ENCODE measurements at places on chromosomes 7 and 10.

DNA sequence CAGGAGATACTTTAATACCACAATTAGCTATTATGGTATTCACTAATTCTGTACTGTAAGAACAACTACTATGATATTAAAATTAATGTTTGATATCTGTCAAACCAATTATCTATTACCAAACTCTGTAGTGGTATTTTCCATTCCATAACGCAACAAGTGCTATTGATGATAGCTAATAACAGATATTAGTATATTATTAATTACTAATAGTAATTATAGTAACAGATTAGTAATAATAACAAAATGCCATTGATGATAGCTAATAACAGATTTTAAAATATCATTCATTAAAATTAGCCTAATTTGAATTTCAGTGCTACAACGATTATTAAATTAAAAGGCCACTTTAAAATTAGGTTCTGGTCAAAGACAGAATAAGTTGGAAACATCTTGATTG lies 93.5 kb downstream of the BTRC start:
- no peak for DNase-seq

DNA sequence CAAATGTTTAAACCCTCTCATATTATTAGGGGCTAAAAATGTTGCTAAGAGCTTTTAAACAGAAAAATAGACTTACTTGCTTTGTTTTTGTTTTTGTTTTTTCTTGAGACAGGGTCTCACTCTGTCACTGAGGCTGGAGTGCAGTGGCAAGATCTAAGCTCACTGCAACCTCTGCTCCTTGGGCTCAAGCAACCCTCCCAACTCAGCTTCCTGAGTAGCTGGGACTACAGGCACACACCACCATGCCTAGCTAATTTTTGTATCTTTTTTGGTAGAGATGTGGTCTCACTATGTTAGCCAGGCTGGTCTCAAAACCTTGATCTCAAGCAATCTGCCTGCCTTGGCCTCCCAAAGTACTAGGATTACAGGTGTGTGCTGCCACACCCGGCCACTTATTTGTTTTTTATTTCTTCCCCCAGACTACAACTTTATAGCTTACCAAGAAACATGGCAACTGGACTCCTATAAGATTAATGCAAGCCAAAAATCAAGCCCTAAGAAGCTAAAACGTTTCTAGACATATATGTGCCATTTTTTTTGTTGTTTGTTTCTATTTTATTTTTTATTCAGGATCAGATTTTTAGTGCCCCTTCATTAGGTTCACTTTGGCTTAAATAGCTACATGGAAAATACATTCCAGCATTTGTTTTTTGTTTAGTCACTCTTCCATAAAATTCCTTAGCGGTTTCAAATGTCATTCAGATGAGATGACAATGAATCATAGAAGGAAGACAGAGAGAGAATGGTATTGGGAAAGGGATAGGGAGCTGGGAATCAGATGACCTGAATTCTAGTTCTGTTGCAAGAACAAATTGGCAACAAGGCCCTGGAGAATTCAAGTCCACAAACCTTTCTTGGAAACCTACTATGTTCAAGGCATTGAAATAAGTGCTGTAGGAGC lies 163.4 kb upstream of the MKLN1 start:
- DNase-seq: peak; percentile 74

DNA sequence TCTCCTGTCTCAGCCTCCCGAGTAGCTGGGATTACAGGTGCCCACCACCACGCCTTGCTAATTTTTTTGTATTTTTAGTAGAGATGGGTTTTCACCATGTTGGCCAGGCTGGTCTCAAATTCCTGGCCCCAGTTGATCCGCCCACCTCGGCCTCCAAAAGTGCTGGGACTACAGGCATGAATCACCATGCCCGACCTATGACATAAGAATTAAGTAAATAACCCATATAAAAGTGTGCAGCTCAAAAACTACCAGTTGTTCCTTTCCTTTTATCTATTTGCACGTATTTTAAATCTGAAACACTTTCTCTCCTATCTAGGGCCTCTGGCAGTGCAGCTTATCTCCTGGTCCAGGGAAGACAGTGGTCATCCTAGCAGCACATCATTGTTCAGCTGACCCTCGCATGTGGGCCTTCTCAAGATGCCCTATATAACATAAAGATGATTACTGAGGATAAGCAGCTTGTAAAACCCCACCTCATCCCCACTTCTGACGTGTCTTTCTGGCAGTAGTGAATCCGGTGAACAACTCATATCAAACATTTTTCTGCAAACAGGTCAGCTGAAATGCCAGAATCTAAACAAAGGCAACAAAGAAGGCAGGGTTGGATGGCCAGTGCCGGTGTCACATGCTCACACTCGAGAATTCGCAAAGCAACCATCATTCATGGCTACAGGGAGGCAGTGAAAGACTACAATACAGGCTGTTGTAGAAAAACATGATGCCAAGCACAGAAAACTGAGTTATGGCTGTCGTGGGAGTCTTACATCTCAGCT lies 36.0 kb upstream of the KCNIP2 start:
- peak; percentile 37 for DNase-seq

- no peak for DNase-seq
Measured at GRCh38 chr7:22728401-22729029, 1.5 kb downstream of the IL6 start.

GRCh38 chr10:115657161-115657860 lies 564.1 kb downstream of the ATRNL1 start:
- no peak for DNase-seq

DNA sequence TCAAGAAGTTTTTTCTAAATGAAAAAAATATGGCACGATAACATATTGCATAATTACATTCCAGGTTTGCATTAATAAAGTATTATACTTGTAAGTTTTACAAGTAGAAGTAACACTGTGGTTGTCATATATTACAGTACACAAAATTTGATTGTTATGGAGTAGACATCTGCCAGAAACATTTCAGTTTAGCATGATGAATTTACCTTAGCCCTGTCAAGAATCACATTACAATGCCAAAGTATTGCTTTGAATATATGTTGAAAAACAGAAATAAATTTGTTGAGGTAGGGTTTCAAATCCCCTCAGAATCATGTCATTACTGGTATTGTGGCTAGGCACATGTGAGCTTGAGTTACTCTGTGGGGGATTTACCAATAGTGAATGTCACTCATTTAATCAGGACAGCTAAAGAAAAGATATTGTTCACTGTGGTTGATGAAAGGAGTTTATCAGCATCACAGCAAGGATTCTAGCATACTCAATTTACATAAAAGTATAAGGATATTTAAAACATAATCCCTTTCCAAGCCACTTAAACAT lies 112.1 kb downstream of the MDFIC start:
- no peak for DNase-seq

- no peak for DNase-seq
Measured at GRCh38 chr7:155375337-155376277, 77.9 kb downstream of the INSIG1 start.

DNA sequence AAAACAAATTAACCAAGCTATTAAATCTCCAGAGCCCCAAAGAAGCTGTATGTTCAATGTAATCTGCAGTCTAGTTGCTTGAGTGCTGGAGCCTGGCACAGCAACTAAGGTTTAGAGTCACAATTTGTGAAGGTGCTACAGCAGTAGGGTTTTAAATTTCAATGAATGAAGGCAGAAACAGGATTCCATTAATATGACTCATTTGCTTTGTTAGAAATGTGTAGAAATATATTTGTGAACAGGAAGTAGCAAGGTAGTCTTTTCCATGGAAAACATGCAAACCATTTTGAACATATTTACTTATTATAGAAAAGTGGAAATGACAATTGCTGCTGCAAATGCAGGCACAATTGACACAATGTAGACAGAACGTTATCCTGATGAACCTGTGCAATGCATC lies 149.0 kb upstream of the STEAP4 start:
- DNase-seq: no peak

DNA sequence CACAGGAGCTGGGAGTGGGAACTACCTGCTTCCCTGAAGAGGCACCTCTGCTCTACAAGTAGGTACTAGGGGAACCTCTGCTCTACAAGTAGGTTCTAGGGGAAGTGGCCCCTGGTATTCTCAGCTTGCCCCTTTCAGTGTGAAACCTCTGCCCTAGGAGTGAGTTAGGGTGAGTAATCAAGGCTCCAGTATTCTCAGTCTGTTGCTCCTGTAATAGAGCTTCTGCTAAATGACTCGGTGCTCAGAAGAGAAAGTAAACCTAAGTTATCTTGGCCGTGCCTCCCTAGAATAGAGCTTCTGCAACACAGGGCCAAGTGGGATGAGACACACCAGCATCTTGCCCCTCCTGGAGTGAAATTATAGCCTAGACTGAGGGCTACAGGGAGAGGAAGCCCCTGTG lies 13.4 kb upstream of the RASSF4 start:
- no peak for DNase-seq

- no peak for DNase-seq
Measured at GRCh38 chr7:54615537-54615936, 73.4 kb downstream of the VSTM2A start.

GRCh38 chr7:5218564-5219360 lies 28.7 kb downstream of the WIPI2 start:
- no peak for DNase-seq

DNA sequence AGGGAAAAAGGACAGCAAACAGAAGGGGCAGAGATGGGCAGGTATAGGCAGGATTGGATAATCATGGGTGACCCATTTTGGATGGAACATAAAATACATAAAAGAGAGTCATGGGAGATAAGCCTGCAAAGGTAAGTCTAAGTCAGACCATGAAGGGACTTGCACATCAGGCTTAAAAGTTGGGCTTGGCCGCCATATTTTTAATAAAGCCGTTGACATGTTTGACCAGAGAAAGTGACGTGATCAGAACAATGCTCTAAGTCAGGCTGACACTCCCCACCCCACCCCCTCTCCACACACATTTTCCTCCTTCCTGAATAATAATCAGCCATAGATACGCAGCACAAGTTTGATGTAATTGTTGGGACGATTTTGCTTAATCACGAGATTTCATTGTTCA lies 54.0 kb downstream of the MRPL32 start:
- no peak for DNase-seq

GRCh38 chr7:103148131-103148993 lies 537 bp downstream of the NAPEPLD start:
- no peak for DNase-seq

- no peak for DNase-seq
Measured at GRCh38 chr7:155794196-155794595, 18.1 kb downstream of the SHH start.

DNA sequence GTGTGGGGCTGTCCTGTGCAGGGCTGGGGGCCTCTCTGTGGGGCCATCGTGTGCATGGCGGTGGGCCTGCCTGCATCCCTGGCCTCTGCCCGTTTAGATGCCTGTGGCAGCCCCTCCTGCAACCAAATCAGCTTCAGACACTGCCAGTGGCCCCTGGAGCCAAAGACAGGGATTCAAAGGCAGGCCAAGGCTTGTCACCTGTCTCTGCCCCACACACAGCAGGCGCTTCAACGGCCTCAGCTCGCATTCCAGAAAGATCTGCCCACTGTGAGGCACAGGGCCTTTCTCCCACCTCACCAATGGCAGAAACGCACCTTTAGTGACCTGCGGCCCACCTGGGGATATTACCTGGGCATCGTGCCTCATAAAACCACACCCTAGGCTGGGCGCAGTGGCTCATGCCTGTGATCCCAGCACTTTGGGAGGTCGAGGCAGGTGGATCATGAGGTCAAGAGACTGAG lies 46.0 kb downstream of the INSIG1 start:
- no peak for DNase-seq

GRCh38 chr10:124577651-124578050 lies 116.0 kb downstream of the LHPP start:
- DNase-seq: no peak

DNA sequence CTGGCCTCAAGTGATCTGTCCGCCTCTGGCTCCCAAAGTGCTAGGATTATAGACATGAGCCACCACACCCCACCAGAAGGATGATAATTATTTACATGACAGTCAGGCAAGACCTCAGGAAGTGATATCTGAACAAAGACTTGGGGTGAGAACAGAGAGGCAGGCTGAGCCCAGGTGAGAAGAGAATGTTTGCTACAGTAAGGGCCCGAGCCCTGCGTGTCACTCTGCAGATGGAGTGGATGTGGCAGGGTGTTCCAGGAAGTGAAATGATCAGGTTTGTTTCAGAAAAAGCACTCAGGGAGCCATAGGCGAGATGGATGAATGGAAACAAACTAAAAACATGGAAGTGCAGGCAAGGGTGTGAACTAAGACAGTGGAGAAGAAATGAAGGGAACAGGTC lies 22.2 kb downstream of the SFMBT2 start:
- DNase-seq: no peak

GRCh38 chr10:86345296-86345858 lies 21.2 kb downstream of the GRID1 start:
- DNase-seq: no peak

- no peak for DNase-seq
Measured at GRCh38 chr7:22194658-22195273, 162.2 kb downstream of the RAPGEF5 start.

GRCh38 chr10:113880236-113880635 lies 25.8 kb downstream of the NHLRC2 start:
- DNase-seq: no peak

GRCh38 chr7:26135551-26135950 lies 16.4 kb upstream of the NFE2L3 start:
- no peak for DNase-seq

DNA sequence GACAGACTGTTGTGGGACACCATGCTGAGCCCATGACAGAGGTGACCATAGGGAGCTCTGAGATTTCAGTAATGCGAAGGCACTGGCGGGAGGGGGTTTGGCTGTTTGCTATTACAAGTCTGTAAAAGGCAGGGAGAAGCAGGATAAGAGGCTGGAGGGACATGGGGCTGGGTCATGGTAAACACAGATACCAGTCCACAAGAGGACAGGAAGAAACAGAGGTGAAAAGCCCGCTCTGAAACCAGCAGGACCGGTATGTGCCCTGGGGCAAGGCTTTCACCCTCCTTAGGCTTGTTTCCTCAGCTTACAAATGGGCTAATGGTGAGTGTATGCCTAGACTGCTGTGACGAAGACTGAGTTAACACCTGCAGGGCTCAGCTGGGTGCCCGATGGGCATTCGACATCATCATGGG lies 34.1 kb downstream of the ANXA11 start:
- DNase-seq: no peak
